ENCODE measurements at places on chromosomes 2 and 18.

- no peak for DNase-seq
Observed at GRCh38 chr2:88680266-88680902, 11.1 kb upstream of the RPIA start.

GRCh38 chr18:74702950-74703349 is 105.3 kb downstream of the ZNF407 start:
- DNase-seq, result no peak

DNA sequence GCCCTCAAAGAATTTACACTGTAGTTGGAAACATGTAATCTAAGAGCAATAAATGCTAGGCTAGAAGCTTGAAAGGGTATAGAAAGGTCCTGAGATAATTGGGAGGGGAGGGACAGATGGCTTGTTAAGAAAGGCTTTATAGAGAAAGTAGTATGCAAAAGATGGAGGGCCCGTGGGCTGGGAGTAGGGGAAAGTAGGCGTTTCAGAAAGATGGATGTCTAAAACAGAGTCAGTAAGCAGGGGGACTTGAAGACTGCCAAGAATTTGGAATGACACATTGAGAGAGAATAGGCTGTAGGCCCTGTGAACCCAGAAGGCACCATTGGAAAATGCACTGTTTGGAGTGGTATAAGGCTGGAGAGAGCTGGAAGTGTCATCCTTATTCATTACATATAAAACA is 822 bp downstream of the PSMG2 start:
- DNase-seq, result no peak

- DNase-seq, result peak; percentile 14
Observed at GRCh38 chr2:165794536-165794928, 485 bp upstream of the GALNT3 start.

- no peak for DNase-seq
Observed at GRCh38 chr18:5529471-5529870, 14.3 kb downstream of the EPB41L3 start.

- no peak for DNase-seq
Observed at GRCh38 chr2:2876331-2877221, 501.0 kb downstream of the EIPR1 start.

GRCh38 chr2:150473767-150474166 is 13.7 kb downstream of the RND3 start:
- DNase-seq, result no peak

GRCh38 chr2:219270055-219270372 is 9.2 kb upstream of the DNAJB2 start:
- DNase-seq, result no peak

DNA sequence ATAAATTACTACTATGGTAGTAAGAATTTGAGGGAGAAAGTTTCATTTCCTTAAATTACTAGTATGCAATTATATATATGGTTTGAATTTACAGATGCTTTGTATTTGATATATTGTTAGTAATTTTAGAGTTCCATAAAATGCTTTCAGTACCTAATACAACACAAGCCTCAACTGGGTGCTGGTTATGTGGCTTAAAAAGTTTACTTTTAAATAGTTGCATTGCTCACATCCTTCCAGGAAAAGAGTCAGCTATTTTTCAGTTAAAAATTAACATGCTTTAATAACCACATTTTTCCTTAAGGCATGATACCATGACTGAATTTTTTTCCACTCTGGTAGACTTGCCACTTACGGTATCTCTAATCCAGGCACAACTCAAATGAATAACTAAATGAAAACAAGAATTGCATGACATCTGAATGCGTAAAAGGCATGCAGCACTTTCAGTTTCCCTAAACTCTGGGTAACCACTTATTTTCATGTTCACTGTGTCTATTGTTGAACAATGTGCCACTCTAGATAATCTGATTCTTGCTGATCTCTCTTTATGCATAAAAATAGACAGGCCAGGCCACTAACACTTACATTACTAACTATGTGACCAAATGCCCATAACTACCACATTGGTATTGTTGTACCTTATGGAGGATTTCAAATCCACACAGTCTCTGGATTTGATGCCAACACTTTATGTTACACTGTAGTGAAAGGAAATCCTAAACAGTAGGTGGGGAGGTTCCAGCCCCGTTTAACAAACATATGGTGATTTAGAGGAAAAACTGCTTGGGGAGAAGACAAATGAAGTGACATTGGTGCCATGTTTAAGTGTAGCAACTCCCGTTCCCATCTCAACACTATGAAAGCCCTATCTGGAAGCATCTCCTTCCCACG is 35.5 kb upstream of the SLC35F5 start:
- no peak for DNase-seq

GRCh38 chr2:85438201-85439024 is 19.9 kb downstream of the SH2D6 start:
- peak; percentile 59 for DNase-seq

DNA sequence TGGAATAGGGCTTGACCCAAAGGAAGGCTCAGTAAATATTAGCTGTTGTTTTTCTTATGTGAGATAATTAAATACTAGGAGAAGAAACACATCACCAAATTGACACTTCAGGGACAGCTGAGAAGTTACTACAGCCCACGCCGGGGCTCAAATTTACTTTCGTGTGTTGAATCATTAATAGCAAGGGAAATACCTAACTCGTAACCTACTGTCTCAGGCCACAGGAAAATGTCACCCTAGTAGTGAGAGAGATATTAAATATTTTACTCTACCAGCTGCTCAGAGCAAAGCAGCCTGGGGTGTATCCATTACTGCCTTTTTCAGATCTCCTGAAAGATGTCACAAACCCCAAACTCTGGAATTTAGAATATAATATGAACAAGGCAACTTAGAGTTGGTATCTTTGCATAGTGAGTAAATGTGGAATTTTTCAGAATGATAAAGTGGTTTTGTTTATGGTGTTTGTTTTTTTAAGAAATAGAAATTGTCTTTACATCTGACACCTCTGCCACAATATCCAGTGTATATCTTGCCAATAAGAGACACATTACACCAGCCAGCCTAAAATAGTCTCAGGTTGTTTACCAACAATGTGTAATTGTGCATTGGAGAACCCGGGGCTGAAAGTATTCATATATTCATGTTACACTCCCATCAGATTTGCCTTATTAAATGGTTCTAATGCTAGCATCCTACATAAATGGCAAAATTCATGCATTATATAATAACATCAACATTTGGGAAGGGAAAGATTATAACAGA is 48.4 kb downstream of the ATP8B1 start:
- no peak for DNase-seq

- no peak for DNase-seq
Observed at GRCh38 chr2:213232649-213233437, 51.4 kb upstream of the SPAG16 start.
